ENCODE measurements at places on chromosomes 1 and 21.

GRCh38 chr1:40592107-40592803 is 60.8 kb downstream of the ZNF684 start:
- DNase-seq, result no peak

- DNase-seq, result no peak
Measured at GRCh38 chr1:14452551-14452950, 145.9 kb upstream of the KAZN start.

DNA sequence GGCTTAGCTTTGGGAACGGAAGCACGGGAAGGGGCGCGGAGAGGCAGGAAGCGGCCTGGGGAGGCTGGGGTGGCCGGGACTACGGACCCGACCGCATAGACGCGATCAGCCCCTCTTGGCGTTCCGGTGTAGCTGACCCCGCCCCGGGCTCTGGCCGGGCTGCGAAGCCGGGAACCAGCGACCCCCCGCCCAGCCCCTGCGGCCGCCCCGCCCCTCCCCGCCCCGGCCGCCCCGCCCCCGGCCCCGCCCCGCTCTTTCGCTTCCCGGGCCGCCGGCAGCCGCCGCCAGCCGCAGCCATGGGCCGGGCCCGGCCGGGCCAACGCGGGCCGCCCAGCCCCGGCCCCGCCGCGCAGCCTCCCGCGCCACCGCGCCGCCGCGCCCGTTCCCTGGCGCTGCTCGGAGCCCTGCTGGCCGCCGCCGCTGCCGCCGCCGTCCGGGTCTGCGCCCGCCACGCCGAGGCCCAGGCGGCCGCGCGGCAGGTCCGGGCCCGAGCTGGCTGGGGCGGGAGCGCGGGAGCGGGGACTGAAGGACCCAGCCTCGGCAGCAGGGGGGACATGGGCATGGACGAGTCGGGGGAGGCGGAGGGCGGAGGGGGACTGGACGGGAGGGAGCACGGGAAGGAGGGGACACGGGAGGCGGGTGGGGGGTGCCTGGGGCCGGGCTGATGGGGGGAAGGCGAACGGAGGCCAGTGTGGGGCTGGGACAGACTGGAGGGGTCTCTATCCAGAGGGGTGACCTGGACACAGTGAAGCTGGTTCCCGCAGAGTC is at the start of gene SELENON:
Gene SELENON (plus strand): TSS at position 259 of the 768 bp plus-strand sequence. CDS start 38 bp downstream, at position 297.
- no peak for DNase-seq

DNA sequence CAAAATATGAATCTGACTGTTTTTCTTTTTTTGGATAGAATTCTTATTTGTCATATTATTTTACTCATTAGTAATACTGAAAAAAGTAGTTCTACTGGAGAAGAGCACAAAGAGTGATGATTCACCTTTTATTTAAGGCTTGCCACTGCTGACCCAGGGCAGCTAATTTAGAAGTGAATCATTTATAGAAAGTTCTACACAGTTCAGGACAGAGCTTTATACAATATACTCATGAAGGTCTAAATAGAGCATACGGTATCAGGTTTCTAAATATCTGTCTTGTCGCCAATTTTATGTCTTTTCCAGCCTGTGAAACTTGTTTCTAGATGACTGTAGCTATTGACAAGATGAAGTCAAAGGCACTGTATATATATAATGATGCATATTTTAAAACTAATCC is 25.0 kb downstream of the GIPC2 start:
- no peak for DNase-seq

DNA sequence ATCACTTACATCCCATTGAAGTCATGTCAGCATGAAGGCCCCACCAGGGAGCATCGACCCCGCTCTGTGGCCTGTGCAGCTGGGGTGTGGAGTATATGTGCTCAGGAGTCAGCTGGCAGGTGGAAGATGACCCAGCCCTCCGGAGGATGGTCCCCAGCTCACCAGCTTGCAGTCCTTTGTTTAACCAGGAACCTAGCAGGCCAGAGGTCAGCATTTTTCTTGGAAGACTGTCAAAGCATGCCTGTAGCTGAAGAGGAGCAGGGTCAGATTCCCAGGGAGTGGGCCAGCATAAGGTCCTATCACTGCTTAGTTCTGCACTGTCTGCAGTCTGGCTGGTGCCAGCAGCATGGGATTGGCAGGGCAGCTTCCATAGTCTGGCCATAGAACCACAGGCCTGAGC is 12.7 kb downstream of the NFASC start:
- no peak for DNase-seq

DNA sequence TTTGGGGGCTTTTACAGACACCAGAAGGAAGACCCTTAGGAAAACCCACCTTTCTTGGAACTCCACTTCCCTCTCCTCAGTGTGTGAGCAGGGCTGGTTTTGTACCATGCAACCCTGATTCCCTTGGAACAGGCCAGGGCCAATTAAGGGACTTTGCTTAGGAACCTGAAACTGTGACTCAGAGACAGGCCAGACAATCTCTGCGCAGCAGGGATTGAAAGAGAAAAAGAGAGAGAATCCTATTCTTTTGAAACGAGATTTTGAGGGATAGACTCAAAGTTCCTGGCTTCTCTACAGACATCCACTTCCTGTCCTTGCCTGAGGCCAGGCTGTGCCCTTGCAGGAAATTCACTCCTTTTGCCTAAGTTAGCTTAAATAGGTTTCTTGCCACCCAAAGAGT is 23.1 kb upstream of the C1orf198 start:
- no peak for DNase-seq

DNA sequence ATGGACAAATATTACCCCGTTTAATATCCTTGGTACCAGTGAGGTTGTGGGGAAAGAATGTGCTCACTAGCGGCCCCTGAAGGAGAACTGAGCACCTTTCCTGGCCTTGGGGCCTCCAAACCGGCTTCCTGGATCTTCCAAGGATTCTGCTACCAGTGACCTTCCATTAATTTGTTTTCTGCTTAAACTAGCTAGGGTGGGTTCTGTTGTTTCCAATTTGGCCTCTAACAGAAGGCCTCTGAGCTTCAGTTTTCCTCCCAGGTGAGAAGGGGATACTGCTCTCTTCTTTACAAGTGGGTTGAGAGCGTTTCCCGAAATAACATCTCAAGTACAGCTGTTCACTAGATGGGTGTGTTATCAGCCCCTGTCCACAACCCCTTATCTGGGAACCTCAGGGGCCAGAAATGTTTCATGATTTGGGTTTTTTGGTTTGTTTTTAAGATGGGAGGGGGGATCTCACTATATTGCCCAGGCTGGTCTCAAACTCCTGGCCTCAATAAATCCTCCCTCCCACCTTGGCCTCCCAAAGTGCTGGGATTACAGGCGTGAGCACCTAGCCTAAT is 16.9 kb upstream of the IFNGR2 start:
- DNase-seq, result no peak

GRCh38 chr1:40477678-40478053 is 576 bp downstream of the ZFP69 start:
- DNase-seq, result no peak

DNA sequence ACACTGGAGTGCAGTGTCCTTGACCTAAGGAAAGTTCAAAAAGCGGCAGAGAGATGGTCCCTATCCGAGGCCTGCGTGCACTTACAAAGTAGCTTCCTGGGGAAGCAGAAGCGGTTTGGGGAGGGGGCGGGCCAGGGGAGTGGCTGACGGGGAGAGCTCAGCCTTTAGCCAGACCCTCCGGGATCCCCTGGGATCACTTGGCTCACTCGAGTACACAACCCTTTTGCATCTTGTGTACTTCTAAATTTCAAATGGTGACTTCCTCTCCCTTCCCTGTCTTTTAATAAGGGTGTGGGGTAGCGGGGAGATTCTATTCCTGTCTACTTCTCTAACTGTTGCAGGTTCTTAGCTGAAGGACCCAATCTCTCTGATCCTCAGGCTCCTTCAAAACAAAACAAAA is 18.1 kb upstream of the SNX27 start:
- DNase-seq, result no peak

DNA sequence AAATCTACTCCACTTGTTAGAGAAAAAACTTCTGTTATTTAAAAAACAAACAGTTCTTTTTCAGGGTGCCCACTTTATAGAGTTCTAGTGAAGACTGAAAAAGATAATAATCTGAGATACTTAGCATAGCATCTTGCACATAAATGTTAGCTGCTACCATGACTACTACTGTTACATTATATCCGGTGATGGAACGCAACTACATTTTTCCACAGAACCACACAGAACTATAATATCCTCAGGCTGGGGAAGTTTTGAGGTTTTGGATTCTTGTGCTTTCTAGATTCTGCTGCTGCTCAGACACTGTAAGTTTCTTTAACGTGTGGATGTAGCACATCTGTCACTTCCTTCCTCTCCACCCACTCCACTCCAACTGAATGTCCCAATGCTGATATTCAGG is 110.3 kb downstream of the PTPN14 start:
- no peak for DNase-seq

DNA sequence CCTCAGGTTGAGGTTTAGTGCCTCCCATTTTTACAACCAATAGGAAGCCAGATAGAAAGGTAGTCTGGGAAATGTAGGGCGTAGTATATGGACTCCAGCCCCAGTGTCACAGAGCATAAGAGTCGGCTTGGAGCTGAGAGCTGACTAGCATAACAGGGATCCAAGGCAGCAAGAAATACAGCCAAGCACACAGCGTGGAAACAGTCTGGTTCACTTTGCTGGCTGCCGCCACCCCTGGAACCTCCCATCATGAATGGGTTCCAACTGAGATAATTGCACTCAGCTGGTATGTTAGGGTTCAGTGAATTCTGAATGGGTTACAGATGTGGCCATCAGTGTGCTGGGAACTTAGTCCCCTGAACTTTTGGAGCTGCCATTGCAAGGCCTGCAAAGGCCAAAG is 76.7 kb upstream of the GPR88 start:
- no peak for DNase-seq

GRCh38 chr1:94887603-94888171 is 39.2 kb downstream of the CNN3 start:
- DNase-seq, result no peak

DNA sequence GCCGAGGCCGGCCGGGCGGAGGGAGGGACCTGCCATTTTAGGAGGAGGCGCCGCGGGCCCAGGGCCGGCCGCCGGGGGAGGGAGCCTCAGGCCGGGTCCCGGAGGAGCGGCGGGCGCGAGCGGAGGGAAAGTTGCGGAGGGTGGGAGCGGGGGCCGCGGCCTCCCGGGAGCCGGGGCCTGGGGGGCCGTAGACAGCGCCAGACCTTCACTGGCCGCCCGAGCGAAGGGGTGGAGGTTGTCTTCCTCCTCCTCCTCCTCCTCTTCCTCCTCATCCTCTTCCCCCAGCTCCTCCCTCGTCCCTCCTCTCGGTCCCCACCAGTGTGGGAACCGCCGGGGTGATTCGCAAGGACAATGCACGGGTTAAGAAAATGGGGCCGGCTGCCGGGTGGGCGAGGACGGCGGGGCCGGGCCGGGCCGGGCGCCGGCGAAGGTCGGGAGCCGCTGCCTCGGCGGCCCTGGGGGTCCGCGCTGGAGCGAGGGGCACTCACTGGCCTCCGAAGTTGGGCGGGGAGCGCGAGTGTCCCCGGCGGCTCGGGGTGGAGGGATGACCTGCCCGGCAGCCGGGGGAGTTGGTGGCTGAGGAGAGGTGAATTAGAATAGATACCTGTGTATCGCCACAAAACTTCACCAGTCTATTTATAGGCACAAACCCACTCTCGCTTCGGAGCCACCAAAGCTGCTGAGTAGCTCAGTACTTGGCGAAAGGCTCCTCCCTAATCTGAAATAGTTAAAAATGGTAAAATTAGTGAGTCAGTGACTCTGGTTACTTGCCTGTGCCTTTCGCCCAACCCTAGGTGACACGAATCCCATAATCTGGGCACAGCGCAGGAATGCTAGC is 1.3 kb downstream of the DYRK1A start:
- DNase-seq, result no peak

- no peak for DNase-seq
Measured at GRCh38 chr1:202078241-202078640, 44.5 kb upstream of the GPR37L1 start.

DNA sequence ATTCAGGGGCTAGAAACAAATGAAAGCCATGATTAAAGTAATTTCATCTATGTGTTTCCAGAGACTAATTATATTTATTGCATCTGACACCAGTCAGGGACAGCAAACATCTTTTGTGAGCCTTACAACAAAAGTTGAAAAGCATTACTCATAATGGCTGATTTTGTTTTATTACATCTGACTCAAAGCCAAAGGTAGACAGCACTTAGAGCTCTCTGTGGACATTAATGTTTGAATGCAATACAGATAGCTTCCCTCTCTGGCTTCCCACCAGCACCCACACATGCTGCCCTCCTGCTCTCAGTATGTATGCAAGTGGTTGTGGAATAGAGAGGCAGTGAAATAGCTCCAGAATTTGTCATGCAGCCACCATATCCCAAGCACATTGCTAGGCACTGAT is 198.7 kb downstream of the SETD4 start:
- DNase-seq, result no peak

GRCh38 chr1:51534447-51534846 is 15.4 kb upstream of the EPS15 start:
- no peak for DNase-seq

- DNase-seq, result no peak
Measured at GRCh38 chr1:32618673-32619221, 31.6 kb downstream of the ZBTB8OS start.

DNA sequence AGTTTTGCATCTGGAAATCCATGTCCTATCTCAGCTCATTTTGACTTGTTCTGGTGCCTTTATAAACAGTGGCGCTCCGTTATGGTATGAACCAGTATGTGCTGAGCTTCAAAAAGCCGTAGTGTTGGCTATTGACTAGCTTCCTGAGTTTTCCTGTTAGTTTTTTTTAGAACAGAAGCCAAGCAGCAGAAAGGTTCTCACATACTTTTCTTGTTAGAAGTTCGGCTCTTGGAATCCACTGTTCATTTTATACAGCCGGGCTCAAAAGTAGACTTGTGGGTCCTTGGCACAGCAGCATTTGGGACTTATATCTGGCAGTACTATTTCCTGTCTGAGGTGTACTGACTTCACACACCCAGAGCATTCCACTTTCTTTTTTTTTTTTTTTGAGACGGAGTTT is 63.8 kb downstream of the TBCE start:
- no peak for DNase-seq

DNA sequence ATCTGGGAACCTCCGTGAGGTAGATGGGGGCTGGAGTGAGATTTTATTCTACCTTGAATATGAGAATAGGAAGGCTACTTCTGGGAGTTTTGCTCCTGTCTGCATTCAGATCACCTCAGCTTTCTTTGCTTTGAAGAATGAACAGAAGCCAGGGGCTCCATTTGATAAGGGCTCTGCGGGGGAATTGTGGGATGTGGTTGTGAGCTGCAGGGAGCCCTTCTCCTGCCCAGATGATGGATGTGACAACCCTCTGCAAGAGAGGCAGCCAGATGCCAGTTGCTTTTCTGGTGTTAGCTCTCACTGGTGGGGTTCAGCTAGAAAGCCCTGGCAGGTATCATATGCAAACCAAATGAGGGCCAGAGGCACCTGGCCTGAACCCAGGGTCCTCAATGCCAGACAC is 21.5 kb downstream of the IER5 start:
- no peak for DNase-seq

DNA sequence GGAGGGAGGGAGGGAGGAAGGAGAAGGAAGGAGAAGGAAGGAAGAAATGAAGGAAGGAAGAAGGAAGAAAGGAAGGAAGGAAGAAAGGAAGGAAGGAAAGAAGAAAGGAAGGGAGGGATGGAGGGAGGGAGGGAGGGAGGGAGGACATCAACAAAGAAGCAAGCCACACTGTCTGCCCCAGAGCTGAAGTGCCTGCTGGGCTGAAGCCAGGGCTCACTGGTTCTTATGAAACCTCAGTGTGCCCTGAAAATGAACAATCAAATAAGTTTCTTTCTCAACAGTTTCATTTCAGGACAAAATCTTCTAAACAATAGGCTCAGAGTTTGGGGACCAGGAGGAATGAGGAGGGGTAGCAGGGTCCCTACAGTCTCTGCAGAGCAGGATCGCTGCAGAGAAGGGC is 21.1 kb downstream of the ARHGEF19 start:
- DNase-seq, result no peak

- DNase-seq, result no peak
Measured at GRCh38 chr1:17932164-17932563, 175.4 kb upstream of the IGSF21 start.

GRCh38 chr1:161885003-161885402 is 118.9 kb downstream of the ATF6 start:
- no peak for DNase-seq
